ENCODE measurements at places on chromosomes 5 and 9.

GRCh38 chr9:129823542-129823934 is 398 bp downstream of the TOR1A start:
- H3K4me3 ChIP-seq: peak overlapping the region; percentile 90
- H3K4me1 ChIP-seq: peaks cover 11% of the 10 kb centered on the region
- peaks cover 50% of the 10 kb centered on the region for H3K36me3 ChIP-seq

DNA sequence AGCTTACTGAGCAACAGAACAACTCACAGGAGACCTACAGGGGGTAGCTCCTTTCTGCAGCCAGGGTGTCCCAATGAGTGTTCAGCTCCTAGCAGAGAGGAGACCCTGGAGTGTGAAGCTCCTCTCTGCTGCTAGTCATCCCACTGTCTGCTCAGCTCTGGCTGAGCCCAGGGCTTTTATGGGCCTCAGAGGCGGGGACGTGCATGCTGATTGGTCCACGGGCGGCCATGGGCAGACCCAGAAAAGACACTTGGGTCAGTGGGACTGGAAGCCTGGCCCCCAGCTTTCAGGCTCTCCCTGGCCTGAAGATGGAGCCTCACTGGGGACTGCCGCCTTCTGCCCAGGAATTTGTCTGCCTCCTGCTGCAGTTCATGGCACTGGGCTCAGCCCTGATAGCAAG is 40.6 kb downstream of the TSPAN17 start:
- no peak overlapping the region for H3K4me3 ChIP-seq
- H3K4me1 ChIP-seq: peaks cover 8% of the 10 kb centered on the region
- DNase-seq: no peak
- H3K36me3 ChIP-seq: no peaks in the 10 kb centered on the region
- no peak overlapping the region for H3K27ac ChIP-seq
- peaks cover 27% of the 10 kb centered on the region for H3K27me3 ChIP-seq

DNA sequence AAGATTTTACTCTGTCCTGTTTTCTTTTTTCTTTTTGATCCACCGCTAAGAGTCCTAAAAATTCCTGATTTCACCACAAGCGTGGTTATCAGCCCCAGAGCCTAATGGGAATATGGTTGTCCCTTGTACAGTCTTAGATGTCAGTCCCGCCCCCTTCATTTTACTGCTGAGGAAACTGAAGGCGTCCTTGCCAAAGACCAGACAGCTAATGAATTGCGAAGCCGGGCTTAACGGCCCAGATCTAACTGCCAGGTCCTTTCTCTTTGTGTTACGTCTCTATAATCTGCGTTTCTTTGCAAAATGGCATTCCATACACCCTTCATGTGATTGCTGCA is 497 bp downstream of the NSA2 start:
- H3K27me3 ChIP-seq: no peaks in the 10 kb centered on the region
- H3K4me3 ChIP-seq: peak overlapping the region; percentile 99
- no peak for DNase-seq
- H3K27ac ChIP-seq: peak overlapping the region; percentile 88
- peaks cover 36% of the 10 kb centered on the region for H3K36me3 ChIP-seq

DNA sequence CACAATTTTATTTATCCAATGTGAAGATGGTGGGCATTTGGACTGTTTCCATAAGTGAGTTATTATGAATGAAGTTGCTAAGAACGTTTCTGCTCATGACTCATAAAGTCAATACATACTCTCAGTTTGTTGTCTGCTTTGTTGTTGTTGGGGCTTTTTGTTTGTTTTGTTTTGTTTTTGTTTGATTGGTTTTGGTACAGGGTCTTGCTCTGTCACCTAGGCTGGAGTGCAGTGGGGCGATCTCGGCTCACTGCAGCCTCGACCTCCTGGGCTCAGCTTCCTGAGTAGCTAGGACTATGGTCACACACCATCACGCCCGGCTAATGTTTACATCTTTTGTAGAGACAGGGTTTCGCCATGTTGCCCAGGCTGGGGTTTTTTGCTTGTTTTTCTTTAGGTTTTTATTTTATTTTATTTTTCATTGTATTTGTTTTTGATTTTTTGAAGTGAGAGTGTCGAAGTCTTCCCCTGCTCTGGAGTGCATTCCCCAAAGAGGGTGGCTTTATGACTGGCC is 18.0 kb downstream of the TRIM7 start:
- H3K4me3 ChIP-seq: no peak overlapping the region
- no peak for DNase-seq
- peak overlapping the region; percentile 24 for H3K27ac ChIP-seq
- no peaks in the 10 kb centered on the region for H3K36me3 ChIP-seq
- H3K27me3 ChIP-seq: no peaks in the 10 kb centered on the region

- H3K27me3 ChIP-seq: peaks cover 4% of the 10 kb centered on the region
These were observed 10.8 kb upstream of the SLC12A7 start for GRCh38 chr5:1122511-1123294.

- H3K4me3 ChIP-seq: no peak overlapping the region
- peaks cover 8% of the 10 kb centered on the region for H3K27me3 ChIP-seq
- peaks cover 11% of the 10 kb centered on the region for H3K4me1 ChIP-seq
- no peak overlapping the region for H3K27ac ChIP-seq
- peak; percentile 40 for DNase-seq
These were observed 23.9 kb downstream of the ADAMTS2 start for GRCh38 chr5:179321206-179321987.

Measured in suprapubic skin (tissue), 4 donors.